ENCODE measurements at places on chromosomes 5 and 9. TPM values are rescaled to one million over a fixed set of nuclear protein-coding genes. Genes with fewer than 3 reads are reported as not detected.

The SNCB gene
- 3.4 TPM for total RNA-seq

The GMCL2 gene
- not detected for total RNA-seq

DNA sequence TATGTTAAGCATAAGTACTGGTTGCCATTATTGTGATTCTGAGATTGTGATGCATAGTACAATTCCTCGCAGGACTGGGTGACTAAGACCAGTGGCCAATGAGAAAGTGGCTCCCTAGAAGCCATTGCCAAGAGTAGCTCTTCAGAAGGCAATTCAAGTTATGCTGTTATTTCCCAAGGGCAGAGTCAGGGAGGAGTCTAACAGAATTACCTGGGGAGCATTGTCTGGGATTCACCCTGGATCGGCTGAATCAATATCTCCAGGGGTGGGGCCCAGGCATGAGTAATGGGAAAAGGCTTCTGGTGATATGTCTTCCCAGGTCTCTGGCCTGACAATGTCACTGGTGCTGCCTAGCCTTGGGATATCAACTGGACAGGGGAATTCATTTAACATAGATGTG is 10.9 kb upstream of the ARHGEF28 start:
- no peak for DNase-seq

DNA sequence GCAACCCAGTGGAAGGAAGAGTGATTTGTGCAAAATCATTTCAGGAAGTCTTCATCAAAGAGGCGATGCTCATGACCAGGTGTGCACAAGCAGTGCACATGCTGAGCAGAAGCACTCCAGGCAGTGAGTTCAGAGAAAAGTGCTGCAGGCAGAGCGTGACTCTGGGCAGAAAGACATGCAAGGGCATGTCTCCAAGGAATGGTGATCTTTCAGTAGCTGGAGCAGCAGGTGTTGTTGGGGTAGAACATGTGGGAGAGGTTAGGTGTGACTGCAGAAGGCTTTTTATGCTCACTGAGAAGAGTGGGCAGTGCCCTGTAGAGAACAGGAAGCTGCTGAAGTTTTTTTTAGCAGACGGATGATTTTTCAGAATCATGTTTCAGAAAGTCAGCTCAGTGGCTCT is 545.4 kb upstream of the TLE4 start:
- no peak for DNase-seq

The ACOT12 gene
- not detected for total RNA-seq

DNA sequence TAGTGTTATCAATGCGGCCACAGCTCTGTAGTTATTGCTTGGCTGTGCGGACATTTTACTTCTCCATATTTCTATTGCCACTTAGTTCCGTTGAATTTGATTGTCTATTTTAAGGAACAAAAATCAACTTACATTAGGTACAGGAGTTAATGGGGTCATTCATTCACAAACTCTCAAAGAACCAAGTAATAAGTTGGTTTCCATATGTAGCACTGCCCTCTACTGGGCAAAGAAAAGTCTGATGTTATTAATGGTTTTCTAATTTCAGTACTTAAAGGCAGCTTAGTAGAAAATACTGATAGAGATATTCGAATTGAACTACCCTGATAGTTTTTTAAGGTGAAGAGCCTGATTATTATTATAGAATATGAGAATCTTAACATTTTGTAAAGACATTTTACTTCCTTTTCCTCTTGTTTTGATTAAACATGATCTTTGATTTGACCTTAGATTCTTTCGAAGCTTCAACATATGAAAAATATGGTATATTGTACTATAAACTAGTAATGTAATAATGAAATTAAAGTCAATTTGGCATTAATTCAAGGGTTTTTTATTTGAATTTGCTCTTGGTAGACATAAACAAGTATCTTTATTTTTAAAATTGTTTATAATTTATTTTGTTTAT is 119.5 kb upstream of the CTNND2 start:
- DNase-seq: peak; percentile 25

- DNase-seq: peak; percentile 79
Observed at GRCh38 chr9:81461196-81461595, 228.2 kb downstream of the TLE1 start.

All from astrocyte (in vitro differentiated cells and primary cell).